ENCODE measurements at places on chromosomes 11 and 22.

DNA sequence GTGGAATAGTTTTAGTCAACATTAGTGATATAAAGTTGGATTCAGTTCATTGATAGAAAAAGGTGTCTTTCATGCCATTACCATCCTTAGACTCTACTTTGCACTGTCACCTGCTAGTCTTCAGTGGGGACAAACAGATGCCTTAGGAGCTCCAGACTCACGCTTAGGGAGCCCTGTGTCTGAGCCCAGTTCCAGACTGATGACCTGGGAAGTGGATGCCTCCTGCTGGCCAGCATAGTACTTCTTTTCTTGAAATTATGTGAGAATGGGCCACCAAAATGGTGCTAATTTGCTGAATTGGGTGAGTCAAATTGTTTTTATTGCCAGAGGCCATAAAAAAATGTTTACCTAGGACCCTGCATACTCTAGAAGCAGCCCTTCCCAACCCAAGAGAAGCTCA lies 53.9 kb downstream of the NOX4 start:
- DNase-seq: no peak

DNA sequence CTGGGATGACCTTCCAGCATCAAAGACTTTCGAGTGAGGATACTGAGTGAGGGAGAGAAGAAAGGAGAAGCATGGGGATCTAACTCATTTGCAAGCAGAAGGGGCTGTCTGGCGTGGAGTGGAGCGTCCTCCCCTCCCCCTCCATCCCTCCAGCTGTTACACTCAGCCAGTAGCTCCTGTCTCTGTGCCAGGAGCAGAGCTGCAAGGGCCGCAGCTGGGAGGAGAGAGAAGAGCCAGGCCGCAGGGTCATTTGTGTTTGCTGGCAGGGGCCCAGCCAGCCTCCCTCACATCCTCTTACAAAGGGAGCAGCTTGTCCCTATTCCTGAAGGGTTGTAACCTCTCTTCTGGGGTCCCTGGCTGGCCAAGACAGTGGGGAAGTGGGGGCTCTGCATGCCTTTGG lies 57.9 kb downstream of the NECTIN1 start:
- no peak for DNase-seq

- DNase-seq: no peak
Observed at GRCh38 chr22:29720811-29721323, 1.1 kb downstream of the CABP7 start.

DNA sequence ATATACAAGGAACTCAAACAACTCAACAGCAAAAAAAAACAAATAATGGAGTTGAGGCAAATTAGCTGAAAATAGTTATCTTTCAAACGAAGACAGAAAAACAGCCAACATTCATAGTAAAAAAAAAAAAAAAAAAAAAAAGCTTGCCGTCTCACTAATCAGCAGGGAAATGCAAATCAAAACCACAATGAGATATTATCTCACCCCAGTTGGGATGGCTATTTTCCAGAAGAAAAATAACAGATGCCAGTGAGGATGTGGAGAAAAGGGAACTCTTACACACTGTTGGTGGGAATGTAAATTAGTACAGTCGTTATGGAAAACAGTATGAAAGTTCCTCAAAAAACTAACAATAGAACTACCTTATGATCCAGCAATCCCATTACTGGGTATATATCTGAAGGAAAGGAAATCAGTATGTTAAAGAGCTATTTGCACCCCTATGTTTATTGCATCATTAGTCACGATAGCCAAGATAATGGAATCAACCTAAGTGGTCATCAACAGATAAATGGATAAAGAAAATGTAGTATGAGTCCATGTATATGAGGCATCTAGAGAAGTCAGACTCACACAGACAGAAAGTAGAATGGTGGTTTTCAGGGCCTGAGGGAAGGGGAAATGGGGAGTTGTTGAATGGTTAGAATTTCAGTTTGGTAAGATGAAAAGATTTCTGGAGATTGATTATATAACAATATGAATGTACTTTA lies 56.0 kb downstream of the USP35 start:
- DNase-seq: no peak

DNA sequence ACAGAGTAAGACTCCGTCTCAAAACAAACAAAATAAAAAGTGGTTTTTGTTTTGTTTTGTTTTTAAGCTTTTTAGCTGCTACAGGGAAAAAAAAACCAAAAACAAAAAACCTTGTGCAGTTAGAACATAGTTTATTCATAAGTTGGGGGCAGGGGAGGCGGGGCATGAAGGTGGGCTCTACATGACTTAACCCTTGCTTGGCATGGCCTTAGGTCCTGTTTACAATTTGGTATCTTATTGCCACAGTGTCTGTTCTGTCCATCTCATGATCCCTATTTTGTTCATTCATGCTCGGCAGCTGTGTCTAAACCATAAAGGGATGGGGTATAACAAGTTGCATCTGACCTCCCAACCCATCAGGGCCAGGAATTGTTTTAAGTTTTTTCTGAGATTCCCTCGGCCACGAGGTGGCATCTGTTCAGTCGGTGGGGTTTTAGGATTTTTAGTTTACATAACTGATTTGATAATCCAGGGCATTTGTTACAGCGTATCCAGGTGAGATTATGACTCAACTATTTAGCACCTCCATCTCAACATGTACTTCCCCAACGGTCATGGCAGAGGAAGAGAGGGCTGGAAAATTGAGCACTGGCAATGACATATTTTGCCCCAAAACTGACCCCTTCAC lies 6.9 kb downstream of the AP5B1 start:
- DNase-seq: no peak

DNA sequence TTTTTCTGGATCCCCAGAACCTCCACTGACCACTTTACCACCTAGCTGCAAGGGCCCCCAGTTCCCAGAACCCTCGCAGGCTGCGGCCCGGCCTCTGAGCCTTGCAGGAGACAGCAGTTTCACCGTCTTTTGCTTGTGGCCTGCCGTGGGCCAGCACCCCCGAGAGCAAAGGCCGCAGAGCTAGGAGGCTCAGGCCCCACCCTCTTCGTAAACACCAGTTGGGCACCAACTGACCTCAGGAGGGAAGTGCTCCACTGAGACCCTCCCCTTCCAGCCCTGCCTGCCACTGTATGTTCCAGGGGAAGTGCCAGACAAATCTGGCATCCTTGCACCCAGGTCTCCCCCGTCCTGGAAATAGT lies 23.4 kb upstream of the CREB3L1 start:
- DNase-seq: no peak

DNA sequence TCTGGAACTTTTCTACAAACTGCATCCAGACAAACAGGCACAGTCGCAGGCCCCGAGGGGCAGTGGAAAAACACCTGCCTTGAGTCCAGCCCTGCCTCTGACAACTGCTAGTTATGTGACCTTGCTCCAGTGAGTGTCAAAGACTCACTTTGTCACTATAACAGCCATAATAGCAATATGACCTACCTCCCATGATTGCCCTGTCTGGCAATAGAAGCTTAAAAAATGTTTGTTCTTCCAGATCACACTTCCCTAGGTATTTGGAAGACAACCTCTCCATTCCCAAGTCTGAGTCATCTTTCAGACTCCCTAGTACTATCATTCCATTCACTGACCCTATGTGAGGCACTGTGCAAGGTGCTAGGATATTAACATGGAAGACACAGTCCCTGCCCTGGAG lies 74.5 kb downstream of the RPL27A start:
- DNase-seq: no peak

- DNase-seq: no peak
Observed at GRCh38 chr11:134613646-134614045, 201.6 kb upstream of the B3GAT1 start.

- DNase-seq: no peak
Observed at GRCh38 chr22:41915035-41915785, at the start of gene SHISA8. Gene SHISA8 (minus strand): TSS chr22:41915074. CDS start chr22:41914667, 407 bp downstream.

DNA sequence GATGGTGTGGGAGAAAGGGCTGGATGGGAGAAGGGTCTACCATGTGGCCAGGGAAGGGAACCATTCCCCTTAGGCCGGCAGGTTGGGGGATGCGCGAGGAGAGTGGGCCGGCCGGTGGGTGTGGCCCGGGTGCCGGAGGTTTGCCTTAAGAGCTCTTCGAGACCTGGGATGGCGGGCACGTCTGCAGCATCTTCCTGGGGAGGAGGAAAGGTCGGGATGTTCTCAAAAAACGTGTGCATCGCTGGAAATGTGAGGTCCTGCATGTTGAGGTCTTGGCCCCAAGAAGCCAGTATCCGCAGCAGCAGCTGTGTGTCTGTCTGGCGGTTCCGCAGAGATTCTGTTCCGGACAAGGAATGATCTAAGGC lies 1.4 kb downstream of the NAV2 start:
- no peak for DNase-seq

GRCh38 chr11:82863209-82863608 lies 37.0 kb downstream of the PRCP start:
- no peak for DNase-seq

- no peak for DNase-seq
Observed at GRCh38 chr11:3163241-3163981, 1.7 kb downstream of the OSBPL5 start.

- DNase-seq: no peak
Observed at GRCh38 chr11:10325277-10326011, 20.6 kb downstream of the ADM start.

DNA sequence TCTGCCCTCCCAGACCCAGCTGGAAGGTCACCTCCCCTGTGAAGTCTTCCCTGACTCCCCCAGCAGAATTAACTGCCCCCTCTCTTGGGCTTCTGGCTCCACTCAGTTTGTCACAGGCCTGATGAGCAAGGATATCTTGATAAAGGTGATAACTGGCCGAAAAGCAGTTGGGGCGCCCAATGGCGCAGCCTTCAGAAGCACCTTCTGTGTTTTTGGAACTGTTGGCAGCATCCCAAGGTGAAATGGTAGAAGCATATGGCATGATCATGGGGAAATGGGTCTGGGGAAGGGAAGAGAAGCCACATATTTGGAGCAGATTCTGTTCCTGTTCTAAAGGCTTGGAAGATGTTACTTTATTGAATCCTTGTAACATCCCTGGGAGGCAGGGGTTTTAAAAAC lies 2.8 kb upstream of the TAB1 start:
- DNase-seq: no peak

DNA sequence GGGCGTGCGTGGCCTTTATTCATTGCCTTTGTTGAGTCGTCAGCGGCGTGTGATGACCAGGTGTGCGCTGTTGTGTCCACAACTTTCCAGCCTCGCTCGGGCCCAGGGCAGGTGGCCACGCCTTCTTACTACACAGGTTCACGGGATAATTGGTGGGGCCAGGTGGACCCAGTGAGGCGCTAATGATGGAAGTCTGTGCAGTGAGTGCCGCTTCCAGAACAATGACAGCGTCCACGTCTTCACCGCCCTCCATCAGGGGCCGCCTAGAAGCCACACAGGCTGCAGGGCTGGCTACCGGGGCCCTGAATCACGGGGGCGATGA lies 1197.3 kb downstream of the BRD1 start:
- no peak for DNase-seq

DNA sequence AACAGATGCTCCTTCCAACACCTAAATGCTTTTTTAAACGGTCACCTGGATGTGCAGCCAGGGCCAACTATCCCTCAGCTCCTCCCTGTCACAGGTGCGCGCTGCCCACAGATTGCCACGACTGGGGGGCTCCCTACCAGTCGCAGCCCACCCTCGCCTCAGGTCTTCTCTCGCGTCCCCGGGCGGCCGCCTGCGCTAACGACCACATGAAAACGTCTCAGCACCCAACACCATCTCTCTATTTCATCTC lies 469 bp downstream of the ZBED5 start:
- DNase-seq: no peak
